ENCODE measurements at places on chromosomes 3 and 15. TPM values are rescaled to one million over a fixed set of nuclear protein-coding genes. Genes with fewer than 3 reads are reported as not detected.

GHRL gene
- polyA plus RNA-seq: 12.0 TPM

PLCB2 gene
- polyA plus RNA-seq: 4.9 TPM

GPR160 gene
- 52.2 TPM for polyA plus RNA-seq

ACY1 gene
- 148 TPM for polyA plus RNA-seq

TRH gene
- not detected for polyA plus RNA-seq

TLR9 gene
- polyA plus RNA-seq: not detected

TM4SF18 gene
- polyA plus RNA-seq: 1.5 TPM

IP6K1 gene
- 21.6 TPM for polyA plus RNA-seq

SLC26A6 gene
- 53.7 TPM for polyA plus RNA-seq

SLC30A4 gene
- polyA plus RNA-seq: 2.7 TPM

C3orf70 gene
- 1.1 TPM for polyA plus RNA-seq

- H3K36me3 ChIP-seq: no peaks in the 10 kb centered on the region
- no peaks in the 10 kb centered on the region for H3K4me1 ChIP-seq
- H3K27me3 ChIP-seq: no peaks in the 10 kb centered on the region
- H3K4me3 ChIP-seq: no peak overlapping the region
- DNase-seq: no peak
- no peak overlapping the region for H3K27ac ChIP-seq
These were observed 114.4 kb downstream of the TPRG1 start for GRCh38 chr3:189286188-189286587.

DNA sequence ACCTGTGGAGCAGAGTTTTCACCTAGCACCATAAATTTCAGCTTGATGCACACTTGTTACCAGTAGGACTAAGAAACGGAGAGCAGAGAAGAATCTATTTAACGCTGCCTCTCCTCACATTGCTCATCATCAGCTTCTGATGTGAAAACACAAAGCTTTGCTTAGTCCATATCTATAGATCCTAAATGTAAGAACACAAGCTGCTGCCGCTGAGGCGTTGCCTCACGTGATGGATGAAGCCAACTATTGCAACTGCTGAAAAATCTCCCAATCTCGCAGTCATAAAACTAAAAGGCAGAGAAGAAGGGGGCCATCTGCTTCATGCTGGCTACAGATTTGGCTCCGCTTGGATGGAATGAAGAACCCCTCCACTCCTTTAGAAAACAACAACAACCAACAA lies 42.7 kb downstream of the CADPS start:
- no peaks in the 10 kb centered on the region for H3K4me1 ChIP-seq
- no peak overlapping the region for H3K27ac ChIP-seq
- no peak overlapping the region for H3K4me3 ChIP-seq
- no peak for DNase-seq
- peaks cover 4% of the 10 kb centered on the region for H3K27me3 ChIP-seq
- no peaks in the 10 kb centered on the region for H3K36me3 ChIP-seq

DNA sequence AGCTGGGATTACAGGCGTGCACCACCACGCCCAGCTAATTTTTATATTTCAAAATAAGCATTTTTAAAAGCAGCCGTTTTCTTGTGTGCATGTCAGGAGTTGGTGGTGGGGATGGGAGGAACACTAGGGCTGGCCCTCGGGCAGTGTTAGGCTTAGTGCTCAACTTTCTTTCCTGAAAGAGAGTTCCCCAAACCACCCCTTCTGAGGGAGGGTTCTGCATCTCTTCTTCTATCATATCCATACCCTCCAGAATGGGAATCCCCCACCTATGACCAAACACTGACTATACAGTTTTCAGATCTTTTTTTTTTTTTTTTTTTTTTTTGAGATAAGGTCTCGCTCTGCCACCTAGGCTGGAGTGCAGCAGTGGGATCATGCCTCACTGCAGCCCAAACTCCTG lies 12.5 kb downstream of the PFKFB4 start:
- DNase-seq: peak; percentile 1
- H3K27me3 ChIP-seq: no peaks in the 10 kb centered on the region
- no peak overlapping the region for H3K4me3 ChIP-seq
- no peak overlapping the region for H3K27ac ChIP-seq
- no peaks in the 10 kb centered on the region for H3K36me3 ChIP-seq

- no peak overlapping the region for H3K4me3 ChIP-seq
- peaks cover 10% of the 10 kb centered on the region for H3K4me1 ChIP-seq
- H3K27me3 ChIP-seq: no peaks in the 10 kb centered on the region
These were observed 121.3 kb upstream of the TBL1XR1 start for GRCh38 chr3:177318559-177318958.

- H3K27me3 ChIP-seq: no peaks in the 10 kb centered on the region
- DNase-seq: no peak
- peaks cover 5% of the 10 kb centered on the region for H3K4me1 ChIP-seq
- no peak overlapping the region for H3K27ac ChIP-seq
- H3K36me3 ChIP-seq: no peaks in the 10 kb centered on the region
These were observed 12.0 kb downstream of the EXOSC7 start for GRCh38 chr3:44988073-44988472.

DNA sequence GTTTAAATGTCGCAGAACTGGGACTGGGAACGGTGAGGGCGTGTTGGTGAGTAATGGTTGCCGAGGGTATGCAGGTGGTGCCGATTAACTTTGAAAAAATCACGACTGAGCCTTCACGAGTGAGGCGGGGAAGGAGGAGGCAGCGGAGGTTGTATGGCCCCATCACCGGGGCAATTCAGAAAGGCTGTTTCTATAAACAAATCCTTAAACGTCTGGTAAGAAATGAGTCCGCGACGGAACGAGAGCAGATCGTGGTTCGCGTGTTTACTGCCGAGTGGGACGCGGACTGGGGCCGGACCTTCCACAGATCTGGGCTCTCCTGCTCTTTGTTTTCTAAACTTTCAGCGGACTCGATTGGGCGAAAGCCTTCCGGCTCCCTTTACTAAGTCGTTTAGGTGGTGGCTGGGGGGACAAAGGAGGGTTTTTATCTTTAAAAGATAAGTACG lies 2.7 kb downstream of the IGF1R start:
- peak; percentile 43 for DNase-seq
- no peaks in the 10 kb centered on the region for H3K27me3 ChIP-seq
- H3K36me3 ChIP-seq: no peaks in the 10 kb centered on the region
- H3K4me1 ChIP-seq: peaks cover 29% of the 10 kb centered on the region

DNA sequence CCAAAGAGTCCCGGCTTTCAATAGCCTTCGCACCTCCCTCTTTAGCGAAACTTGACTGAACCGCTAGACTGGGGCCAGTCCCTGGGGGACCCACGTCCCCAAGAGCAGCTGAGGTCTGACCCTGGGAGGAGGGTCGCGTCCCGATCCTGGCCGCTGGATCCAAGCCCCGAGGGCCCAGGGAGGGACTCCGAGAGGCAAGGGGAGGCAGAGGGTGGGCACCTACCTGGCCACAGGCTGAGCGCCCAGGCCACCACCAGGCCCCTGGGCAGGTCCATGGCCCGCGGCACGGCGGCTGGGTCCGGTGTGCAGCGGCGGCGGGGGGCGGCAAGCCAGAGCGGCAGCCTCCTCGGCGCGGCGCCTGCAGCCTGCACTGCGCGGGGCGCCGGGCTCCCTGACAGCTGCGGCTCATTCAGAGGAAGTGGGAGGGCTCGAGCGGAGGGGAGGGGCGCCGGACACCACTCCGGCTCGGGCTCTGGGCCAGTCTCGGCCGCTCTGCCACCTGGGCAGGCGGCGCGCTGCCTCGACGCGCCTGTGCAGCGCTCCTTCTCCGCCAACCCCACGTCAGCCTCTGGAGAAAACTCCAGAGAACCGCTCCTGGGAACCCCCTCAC lies at the start of gene ITGA11:
Gene ITGA11, minus strand, starts transcription at position 372 of the 610 bp plus-strand sequence. Its CDS starts 97 bp downstream, at position 275.
- DNase-seq: peak; percentile 79
- peaks cover 12% of the 10 kb centered on the region for H3K4me1 ChIP-seq
- peaks cover 48% of the 10 kb centered on the region for H3K27me3 ChIP-seq
- H3K4me3 ChIP-seq: peak within 1 kb of the TSS; percentile 51

- H3K4me1 ChIP-seq: no peaks in the 10 kb centered on the region
- no peaks in the 10 kb centered on the region for H3K36me3 ChIP-seq
- no peaks in the 10 kb centered on the region for H3K27me3 ChIP-seq
- no peak for DNase-seq
- H3K4me3 ChIP-seq: no peak overlapping the region
- no peak overlapping the region for H3K27ac ChIP-seq
These were observed 269.6 kb upstream of the CFAP20DC start for GRCh38 chr3:59319442-59319841.

- H3K4me1 ChIP-seq: no peaks in the 10 kb centered on the region
- DNase-seq: no peak
- no peak overlapping the region for H3K27ac ChIP-seq
These were observed 37.3 kb downstream of the UBE3A start for GRCh38 chr15:25401501-25401900.

DNA sequence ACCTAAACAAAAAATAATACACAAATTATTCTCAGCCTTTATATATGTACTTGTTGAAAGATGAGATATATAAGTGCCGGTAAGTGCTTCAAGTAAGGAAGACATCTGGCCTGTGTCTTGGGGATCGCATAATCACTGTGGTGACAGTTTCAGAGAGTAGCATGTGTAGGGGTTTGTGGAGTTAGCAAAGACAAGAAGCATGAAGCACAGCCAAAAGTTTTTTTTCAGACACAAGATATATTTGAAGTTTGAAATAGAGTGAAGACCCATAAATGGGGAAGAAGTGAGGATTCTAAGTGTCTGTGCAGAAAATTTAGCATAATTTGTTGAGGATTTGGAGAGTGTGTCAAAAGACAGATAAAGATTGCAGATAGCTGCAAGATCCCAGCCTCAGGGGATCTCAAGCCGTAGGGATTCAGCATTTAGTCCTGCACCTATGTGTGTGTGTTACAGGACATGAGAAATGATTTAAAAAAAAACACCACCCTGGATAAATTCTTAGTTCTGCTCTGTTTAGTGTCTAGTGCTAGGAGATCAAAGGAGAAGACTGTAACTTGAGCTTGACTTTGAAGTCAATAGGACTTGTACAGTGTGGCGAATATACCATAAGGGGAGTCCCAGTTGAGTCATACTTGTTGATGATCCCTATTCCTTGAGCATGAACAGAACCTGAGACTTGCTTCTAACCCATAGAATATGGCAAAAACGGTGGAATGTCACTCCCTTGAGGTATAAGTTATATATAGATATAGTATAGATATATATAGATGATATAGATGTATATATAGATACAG lies 123.9 kb upstream of the GRM7 start:
- no peaks in the 10 kb centered on the region for H3K27me3 ChIP-seq
- no peaks in the 10 kb centered on the region for H3K4me1 ChIP-seq
- no peak for DNase-seq
- no peaks in the 10 kb centered on the region for H3K36me3 ChIP-seq
- H3K27ac ChIP-seq: no peak overlapping the region
- no peak overlapping the region for H3K4me3 ChIP-seq

- H3K4me1 ChIP-seq: peaks cover 14% of the 10 kb centered on the region
- no peaks in the 10 kb centered on the region for H3K36me3 ChIP-seq
- no peaks in the 10 kb centered on the region for H3K27me3 ChIP-seq
- DNase-seq: peak; percentile 53
- H3K4me3 ChIP-seq: no peak overlapping the region
- H3K27ac ChIP-seq: no peak overlapping the region
These were observed 15.1 kb downstream of the LINGO1 start for GRCh38 chr15:77617476-77618230.

GRCh38 chr3:178456621-178457285 lies 79.5 kb upstream of the KCNMB2 start:
- no peaks in the 10 kb centered on the region for H3K36me3 ChIP-seq
- no peaks in the 10 kb centered on the region for H3K4me1 ChIP-seq
- DNase-seq: no peak

GRCh38 chr3:8387571-8387970 lies 114.1 kb upstream of the LMCD1 start:
- no peak overlapping the region for H3K27ac ChIP-seq
- no peaks in the 10 kb centered on the region for H3K4me1 ChIP-seq
- no peak for DNase-seq
- no peaks in the 10 kb centered on the region for H3K27me3 ChIP-seq
- H3K4me3 ChIP-seq: no peak overlapping the region

DNA sequence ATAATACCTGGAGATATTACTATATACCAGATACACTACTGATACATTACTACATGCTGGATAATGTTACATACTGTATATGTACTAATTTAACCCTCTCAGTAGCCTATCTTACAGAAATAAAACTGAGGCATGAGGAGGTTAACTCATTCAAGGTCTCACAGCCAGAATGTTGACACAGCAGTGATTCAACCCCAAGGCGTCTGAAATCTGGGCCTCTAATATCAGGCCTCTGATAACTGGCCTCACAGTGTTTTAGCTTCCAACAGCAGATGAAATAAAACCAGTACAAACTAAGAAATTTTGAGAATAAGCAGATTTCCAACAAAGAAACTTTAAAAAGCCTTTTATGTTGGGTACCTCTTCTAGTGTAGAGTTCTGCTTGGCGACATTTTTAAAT lies 23.4 kb downstream of the DZIP1L start:
- no peaks in the 10 kb centered on the region for H3K27me3 ChIP-seq
- no peaks in the 10 kb centered on the region for H3K4me1 ChIP-seq
- DNase-seq: no peak
- no peak overlapping the region for H3K4me3 ChIP-seq

- H3K4me1 ChIP-seq: no peaks in the 10 kb centered on the region
- H3K36me3 ChIP-seq: no peaks in the 10 kb centered on the region
- peaks cover 7% of the 10 kb centered on the region for H3K27me3 ChIP-seq
- DNase-seq: no peak
- no peak overlapping the region for H3K4me3 ChIP-seq
These were observed 76.2 kb downstream of the CRYGS start for GRCh38 chr3:186467969-186468368.

DNA sequence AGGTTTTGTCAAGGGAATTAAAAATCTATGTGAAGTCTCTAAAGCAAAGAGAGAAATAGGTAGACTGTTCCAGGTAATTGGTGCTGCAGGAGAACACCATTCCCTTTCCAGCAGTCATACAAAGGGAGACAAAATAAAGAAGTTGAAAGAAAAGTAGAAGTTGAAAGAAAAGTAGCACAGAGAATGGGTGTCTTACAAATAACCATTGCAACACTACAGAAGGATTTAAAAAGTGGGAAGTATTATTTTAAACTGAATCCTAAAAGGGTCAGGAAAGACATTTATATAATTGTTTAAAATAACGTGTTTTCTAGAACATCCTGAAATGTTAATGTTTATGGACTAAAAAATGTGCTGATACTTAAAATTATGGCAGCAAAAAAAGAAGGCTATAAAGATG lies 223.8 kb downstream of the RSRC1 start:
- no peaks in the 10 kb centered on the region for H3K4me1 ChIP-seq
- no peak overlapping the region for H3K27ac ChIP-seq
- no peaks in the 10 kb centered on the region for H3K27me3 ChIP-seq
- no peak for DNase-seq

- H3K4me1 ChIP-seq: no peaks in the 10 kb centered on the region
- no peak for DNase-seq
- H3K4me3 ChIP-seq: no peak overlapping the region
- H3K36me3 ChIP-seq: peaks cover 5% of the 10 kb centered on the region
These were observed 98.4 kb downstream of the SNRPN start for GRCh38 chr15:25053000-25053815.
